IMR-90 (cell line): ENCODE measurements at places on chromosomes 6 and 20. TPM values are rescaled to one million over a fixed set of nuclear protein-coding genes. Genes with fewer than 3 reads are reported as not detected.

The TM9SF4 gene
- polyA plus RNA-seq = 59.1 and 62.0 TPM in 2 replicates

DNA sequence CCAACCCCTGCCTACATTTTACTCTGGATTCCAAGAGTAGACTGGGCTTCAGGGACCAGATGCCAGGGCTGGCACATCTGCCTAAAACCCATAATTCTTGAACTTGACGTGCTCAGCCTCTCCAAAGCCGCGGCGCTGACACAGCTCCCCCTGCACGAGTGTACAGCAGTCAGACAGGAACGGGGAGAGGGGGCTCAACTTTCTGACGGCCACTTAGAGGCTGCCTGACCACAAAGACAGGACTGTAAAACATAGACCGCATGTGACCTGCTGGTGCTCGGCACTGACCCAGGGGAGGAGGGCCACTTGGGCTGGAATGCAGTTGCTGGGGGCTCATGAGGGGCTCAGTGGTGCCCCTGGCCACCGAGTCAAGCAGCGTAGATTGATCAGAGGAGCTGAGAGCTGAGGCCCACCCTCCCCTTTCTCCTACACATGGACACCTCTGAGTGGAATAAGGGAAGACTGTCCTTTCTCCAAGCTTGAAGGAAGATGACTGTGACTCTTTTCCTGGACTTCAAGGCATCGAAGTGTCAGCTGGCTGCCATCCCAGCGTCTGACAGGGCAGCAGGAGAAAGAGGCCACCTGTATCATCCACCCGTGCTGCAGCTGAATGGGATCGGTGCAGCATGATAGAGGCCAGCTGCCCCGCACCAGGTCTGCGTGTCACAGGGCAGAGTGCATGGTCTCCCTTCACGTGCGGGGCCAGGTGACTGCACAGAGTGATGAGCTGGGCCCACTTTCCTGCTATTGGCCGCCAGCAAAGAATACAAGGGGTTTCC lies 171.3 kb upstream of the AGPAT4 start:
- DNase-seq = peak; percentile 16

The DDX39B gene
- 371 and 477 TPM in 2 replicates for polyA plus RNA-seq

GRCh38 chr6:81897793-81898192 lies 145.3 kb upstream of the TENT5A start:
- no peak for DNase-seq

DNA sequence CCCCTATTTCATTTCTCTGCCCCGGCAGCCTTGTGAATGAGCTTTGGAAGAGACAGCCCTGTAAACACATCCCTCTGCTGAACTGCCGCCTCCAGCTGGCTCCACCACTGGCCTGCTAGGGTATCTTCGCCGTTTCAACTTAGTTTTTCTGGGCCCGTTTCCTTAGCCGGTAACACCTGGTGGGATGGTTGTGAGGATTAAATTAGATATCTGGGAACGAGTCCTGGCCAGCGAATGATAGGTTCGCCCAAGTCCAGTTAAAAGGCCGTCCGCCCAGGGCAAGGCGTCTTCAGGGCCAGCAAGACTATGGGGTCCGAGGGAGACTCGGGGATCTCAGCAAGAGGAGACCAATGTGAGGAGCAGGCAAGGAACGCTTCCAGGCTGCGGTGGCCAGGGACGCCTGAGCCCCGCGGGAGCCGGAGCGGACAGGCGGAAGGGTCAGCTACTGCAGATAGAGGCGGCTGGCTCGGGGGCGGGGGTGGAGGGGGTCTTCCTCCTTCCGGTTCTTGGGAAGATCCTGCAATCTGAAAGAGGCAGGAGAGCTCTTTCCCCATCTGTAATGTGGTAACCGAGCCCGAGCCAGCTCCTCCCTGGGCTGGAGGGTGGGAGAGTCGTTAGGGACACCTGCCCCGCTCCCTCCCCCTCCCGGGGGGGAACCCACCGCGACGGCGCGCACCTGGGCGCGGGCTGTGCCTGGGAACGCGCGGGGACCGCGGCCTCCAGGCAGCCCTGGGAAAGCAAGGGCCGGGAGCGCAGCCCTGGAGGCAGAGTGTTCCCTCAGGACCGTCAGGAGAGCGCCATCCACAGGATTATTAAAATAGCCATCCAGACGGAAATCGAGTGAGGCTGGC lies 4.5 kb upstream of the PTCRA start:
- no peak for DNase-seq

DNA sequence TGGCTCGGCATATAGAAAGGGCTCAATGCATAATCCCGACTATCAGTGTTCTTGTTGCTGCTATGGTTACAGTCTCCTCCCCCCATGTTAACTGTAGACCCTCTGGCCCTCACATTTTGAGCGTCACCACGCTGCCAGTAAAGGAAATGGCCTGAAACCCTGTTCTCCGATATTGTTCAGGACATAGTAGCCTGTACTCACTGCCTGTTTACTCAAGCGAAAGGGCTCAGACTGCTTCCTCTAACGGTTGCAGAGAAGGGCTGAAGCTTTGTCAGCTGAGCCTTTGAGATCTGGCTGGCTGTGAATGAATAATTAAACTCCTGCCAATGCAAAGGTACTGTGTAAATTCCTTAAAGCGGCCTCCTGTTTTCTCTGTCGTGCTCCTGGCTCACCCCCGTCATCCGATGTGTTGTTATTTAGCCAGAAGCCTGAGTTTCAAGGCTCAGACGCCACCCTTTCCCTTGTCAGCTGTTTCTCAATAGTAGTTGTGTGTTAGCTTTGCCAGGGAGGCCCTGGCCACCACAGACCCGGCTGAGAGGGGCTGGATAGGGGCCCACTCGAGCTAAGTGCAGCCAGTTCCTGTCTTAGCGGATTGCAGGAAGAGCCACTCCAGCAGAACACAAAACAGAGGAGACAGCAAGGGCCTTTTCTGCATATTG lies 31.2 kb upstream of the RALGAPA2 start:
- no peak for DNase-seq

- DNase-seq = no peak
Observed at GRCh38 chr20:13292201-13292885, 71.3 kb downstream of the ISM1 start.

The BMP5 gene
- 0.02 TPM in 1 of 2 replicates, not detected in the other for polyA plus RNA-seq

GRCh38 chr6:111812060-111813038 lies 60.9 kb downstream of the FYN start:
- no peak for DNase-seq

- no peak for DNase-seq
Observed at GRCh38 chr6:80319196-80319595, 212.7 kb downstream of the BCKDHB start.

The LGSN gene
- not detected in 2 replicates for polyA plus RNA-seq

DNA sequence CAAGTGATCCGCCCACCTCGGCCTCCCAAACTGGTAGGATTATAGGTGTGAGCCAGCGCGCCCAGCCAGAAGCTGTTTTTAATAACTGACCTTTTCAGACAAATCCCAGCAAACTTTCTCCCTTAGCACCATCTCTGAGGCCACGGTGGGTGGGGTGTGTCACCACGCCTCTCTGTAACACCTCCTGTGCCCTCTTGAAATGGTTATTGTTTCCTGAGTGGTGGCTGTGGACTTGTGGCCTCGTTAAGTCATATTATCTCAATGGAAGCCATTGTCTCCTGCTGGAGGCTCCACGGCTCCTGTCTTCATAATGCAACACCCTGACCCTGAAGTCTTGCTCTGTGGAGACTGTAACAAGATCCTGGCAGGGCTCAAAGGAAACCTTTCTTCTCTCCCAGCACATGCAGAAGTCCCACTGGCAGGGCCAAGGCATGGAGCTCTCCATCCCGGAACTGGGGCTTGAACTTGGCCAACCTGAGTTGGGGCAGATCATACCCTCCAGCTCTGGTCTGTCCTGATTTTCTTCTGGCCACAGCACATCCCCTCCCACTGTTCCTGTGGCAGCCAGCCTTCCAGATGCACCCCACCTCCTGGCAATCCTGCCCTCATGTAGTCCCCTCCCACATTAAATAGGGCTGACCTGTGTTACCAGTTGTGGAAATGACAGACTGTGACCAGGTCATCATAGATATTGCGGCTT lies 81.1 kb downstream of the SNX5 start:
- no peak for DNase-seq

The LY6G6D gene
- polyA plus RNA-seq = not detected in 2 replicates

- DNase-seq = peak; percentile 65
Observed at GRCh38 chr6:157763129-157763903, 59.7 kb upstream of the SNX9 start.

GRCh38 chr6:136173519-136174507 lies 76.3 kb downstream of the MTFR2 start:
- DNase-seq = peak; percentile 96

DNA sequence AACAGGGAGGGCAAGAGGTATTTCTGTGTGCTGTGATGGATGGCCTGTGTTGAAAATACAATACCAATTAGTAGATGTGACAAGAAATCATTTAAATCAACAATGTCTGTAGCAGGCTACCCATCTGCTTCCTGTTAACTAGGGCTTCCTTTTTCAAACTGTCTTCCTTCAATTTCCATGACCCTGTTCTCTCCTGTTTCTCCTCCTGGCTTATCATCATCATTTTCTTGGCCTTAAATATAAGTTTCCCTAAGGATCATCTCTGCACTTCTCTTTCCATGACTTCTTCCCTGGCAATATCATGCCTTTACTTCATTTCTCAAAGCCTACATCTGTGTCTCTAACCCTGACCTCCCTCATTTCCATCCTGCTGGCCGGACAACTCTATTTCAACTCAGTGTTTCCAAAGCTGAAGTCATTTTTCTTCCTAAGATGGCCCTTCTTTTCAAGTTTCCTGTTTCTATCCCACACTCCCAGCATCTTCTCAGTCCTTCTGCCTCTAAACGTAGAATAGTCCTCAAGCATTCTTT lies 18.2 kb downstream of the ZC2HC1B start:
- DNase-seq = no peak

- no peak for DNase-seq
Observed at GRCh38 chr6:168538892-168539811, 98.2 kb downstream of the SMOC2 start.

DNA sequence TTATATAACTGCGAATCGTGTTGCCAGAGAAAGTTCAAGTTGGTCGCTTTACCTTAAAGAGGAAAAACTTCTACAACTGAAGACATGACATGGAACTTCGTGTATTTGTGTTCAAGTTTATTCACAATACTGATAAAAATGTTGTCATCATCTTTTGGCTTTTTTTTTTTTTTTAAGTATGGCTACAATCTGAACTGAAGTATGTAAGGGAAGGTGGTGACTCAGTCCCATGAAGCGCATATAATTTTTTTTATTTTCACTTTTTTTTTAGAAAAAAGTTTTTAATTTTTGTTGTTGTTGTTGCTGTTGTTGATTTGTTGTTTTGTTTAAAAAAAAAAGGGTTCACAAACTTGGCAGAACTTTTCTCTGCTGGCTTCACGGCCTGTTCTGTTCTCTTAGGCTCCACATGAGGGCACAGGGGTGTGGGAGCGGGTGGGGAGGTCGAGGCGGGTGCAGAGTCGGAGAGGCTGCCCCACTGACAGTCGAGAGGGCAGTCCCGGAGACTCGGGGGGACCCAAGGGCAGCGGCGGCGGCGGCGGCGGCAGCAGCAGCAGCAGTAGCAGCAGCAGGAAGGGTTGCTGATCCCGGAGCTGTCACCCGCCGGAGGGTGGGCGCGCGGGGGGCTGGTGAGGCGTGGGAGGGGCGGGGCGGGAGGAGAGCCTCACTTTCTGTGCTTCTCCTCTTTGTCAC lies 17.0 kb downstream of the TFAP2A start:
- DNase-seq = no peak

The CRYBG1 gene
- polyA plus RNA-seq = 0.32 and 0.38 TPM in 2 replicates

- no peak for DNase-seq
Observed at GRCh38 chr6:108127826-108128225, 38.0 kb upstream of the NR2E1 start.

The PGK2 gene
- polyA plus RNA-seq = not detected in 2 replicates

The BTN3A1 gene
- polyA plus RNA-seq = 9.8 and 14.4 TPM in 2 replicates

DNA sequence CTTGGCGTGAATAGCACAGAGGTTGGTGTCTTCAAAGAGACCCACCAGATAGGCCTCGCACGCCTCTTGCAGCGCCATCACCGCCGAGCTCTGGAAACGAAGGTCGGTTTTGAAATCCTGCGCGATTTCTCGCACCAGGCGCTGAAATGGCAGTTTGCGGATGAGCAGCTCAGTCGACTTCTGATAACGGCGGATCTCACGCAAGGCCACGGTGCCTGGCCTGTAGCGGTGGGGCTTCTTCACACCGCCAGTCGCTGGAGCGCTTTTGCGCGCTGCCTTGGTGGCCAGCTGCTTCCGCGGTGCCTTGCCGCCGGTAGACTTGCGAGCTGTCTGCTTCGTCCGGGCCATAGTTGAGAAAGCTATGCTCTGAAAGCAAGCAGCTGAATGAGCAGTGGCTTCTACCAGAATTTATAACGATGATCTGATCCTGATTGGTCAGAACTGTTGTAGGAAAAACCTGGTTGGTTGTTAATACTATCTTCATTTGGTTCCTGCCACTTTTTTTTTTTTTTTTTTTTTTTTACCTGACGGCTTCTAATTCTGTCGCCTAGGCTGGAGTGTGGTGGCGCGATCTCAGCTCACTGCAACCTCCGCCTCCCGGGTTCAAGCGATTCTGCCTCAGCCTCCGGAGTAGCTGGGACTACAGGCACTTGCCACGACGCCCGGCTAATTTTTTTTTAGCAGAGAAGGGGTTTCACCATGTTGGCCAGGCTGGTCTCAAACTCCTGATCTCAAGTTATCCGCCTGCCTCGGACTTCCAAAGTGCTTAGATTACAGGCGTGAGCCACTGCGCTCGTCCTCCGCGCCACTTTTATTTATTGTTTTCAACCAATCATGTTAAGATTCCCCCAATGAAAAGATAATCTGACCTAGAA lies 21.5 kb downstream of the OR2B2 start:
- peak; percentile 97 for DNase-seq

DNA sequence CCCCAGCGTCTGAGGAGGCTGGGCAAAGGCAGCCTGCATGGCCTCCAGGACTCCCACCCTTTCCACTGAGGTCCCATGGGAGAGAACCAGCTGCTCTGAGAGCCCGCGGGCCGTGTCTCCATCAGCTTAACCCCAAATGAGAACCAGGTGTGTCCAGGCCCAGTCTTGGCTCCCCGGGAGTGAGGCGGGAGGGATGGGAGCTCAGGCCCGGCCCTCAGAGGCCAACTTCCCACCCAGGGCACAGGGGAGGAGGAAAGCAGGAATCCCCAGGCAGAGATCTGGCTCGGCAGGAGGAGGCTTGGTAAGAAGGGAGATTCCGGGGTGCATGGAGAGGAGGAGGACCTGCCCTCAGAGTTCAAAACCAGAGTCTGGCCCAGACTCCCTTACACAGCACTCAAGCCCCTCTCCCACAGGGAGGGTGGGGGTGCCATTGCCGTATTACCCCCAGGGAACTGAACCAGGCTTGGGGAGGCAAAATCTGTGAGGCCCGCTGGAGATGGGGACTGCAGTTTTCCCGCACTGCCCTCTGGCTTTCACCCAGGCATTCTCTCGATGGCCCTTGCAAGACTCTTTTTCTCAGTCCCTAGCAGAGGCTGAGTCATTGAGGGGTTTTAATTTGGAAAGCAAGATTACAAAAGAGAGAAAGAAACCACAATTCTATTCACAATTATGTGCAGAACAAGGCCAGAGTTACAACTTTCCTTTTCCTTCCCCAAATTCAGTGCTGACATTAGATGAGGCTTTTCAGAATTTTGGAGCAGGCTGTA lies 17.1 kb downstream of the FOXF2 start:
- peak; percentile 70 for DNase-seq

GRCh38 chr6:169391473-169392071 lies 137.9 kb upstream of the THBS2 start:
- no peak for DNase-seq

DNA sequence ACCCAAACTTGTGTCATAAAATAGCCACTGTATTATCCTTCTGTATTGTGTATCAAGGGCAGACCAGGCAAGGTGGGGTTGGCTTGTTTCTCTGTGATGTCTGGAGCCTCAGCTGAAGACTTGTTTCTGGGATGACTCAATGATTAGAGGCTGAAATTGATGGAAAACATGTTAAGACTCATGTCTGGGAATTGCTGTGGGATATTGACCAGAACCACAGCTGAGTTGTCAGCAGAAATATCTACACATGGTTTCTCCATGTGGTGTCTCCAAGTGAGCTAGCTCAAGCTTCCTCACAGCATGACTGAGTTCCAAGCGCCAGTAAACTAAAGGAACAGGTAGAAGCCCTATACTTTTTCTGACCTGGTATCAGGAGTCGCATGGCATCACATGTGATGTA lies 128.5 kb upstream of the SYNDIG1 start:
- DNase-seq = no peak
